ENCODE measurements at places on chromosomes 6 and 20.

GRCh38 chr6:112257178-112257855 lies 3.0 kb upstream of the LAMA4 start:
- no peak for DNase-seq

DNA sequence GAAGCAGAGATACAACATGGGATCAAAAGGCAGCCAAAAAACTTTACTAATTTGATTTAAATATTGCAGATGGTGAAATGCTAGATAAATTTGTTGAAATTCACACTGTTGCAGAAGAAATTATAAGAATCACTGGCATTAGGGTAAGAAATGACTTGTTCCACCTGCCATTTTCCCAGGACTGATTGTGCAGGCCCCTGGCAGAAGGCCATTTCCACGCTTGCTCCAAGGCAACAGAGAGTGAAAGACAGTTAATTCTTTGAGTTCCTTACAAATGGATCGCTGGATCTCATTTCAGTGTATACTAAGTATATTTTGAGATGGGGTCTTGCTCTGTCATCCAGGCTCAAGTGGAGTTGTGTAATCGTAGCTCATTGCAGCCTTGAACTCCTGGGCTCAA lies 67.0 kb upstream of the TMEM181 start:
- DNase-seq: no peak

DNA sequence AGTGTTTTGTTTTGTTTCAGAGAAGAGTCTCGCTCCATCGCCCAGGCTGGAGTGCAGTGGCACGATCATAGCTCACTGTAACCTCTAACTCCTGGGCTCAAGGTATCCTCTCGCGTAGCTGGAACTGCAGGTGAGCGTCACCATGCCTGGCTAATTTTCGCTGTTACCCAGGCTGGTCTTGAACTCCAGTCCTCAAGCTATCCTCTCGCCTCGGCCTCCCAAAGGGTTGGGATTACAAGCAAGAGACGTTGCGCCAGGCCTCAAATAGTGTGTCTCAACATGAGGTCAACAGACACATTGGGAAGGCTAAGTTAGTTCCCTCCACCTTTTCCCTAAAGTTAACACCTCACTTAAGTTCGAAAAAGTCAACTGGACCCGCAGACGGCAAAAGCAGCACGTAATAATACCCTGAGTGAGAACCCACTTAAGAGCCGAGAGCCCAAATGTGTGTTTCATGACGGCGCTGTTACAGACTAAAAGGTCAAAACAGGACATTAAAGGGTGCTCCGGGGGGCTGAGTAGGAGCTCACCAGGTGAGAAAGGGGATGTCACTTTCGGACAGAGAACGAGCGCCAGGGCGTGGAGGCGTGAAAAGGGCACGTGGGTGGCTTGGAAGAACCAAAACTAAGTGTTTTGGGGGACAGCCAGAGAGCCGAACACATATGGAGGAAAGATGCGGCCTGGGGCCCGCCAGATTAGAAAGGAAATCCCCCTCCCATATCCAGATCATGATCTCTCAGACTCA lies 499 bp downstream of the TTI1 start:
- DNase-seq: no peak

GRCh38 chr6:33609528-33609927 lies 11.6 kb upstream of the ITPR3 start:
- no peak for DNase-seq

DNA sequence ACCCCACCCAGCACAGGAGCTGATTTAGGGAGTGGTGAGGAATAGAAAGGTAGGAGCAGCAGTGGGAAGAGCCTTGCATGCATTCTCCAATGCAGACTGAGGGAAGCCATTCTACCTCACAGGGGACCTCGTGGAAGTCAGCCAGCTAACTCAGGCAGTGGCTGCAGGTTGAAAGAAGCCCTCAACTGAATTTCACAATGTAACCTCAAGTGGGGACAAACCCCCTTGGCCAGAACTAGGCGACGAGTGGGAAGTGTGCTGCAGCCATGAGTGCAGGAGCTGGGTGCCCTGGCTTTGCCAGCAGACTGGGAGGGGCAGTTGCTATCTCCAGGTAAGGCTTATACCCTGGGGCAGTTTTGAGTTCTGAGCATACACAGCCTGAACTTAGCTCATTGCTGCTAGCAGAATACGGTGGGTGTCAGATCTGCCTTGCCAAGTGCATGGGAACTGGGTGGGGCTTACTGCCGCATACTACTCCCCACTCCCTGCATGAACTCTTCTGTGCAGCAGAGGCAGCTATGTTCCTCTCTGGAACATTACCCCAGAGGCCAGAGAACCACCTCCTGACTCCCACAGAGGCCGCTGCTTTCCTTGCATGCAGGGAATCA lies 126.5 kb downstream of the CDK19 start:
- DNase-seq: no peak

GRCh38 chr6:12420626-12421025 lies 130.5 kb downstream of the EDN1 start:
- DNase-seq: no peak

GRCh38 chr6:136608991-136609390 lies 58.8 kb upstream of the MAP7 start:
- DNase-seq: no peak

DNA sequence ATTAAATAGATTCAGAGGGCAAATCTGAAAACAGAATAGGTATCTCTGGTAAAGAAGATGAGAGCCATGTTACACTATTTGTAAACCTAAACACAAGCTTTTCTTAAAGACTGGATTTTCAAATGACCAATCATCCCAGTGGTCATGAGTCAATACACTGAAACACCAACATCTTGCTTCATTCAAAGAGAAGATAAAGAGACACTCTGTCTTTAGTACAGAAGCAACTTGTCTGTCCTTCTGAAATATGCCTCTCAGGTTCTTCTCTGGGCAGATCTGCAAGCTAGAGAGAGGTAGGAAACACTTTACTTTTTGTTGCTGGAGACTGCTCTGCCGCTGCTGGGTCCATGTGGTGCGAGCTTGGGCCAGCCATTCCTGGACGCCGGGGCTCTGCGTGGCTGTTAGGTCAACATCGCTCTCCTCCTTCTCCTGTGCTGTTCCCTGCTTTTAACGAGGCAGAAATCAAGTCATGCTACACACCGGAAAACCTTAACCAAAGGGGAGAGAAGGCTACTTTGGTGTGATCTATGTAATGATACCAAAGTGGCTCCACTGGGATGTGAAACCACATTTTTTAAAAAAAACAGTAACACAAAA lies 368.2 kb downstream of the SYNE1 start:
- DNase-seq: no peak

All from C1 segment of cervical spinal cord (tissue), 14 donors.